Naive thymus-derived CD8-positive, alpha-beta T cell (primary cell): ENCODE measurements at places on chromosomes 6 and 20. TPM values are rescaled to one million over a fixed set of nuclear protein-coding genes. Genes with fewer than 3 reads are reported as not detected.
A peak's percentile ranks its signal among the peaks of the same experiment; 100 is the strongest.

The CST11 gene
- not detected for total RNA-seq

The DDRGK1 gene
- total RNA-seq: 55.8 TPM

The AIG1 gene
- total RNA-seq: 10.0 TPM

The RAET1G gene
- not detected for total RNA-seq

The OTOR gene
- total RNA-seq: not detected

The COQ3 gene
- 4.0 TPM for total RNA-seq

The ZNF341 gene
- 5.2 TPM for total RNA-seq

The MRPL14 gene
- total RNA-seq: 20.4 TPM

The MCCD1 gene
- total RNA-seq: not detected

DNA sequence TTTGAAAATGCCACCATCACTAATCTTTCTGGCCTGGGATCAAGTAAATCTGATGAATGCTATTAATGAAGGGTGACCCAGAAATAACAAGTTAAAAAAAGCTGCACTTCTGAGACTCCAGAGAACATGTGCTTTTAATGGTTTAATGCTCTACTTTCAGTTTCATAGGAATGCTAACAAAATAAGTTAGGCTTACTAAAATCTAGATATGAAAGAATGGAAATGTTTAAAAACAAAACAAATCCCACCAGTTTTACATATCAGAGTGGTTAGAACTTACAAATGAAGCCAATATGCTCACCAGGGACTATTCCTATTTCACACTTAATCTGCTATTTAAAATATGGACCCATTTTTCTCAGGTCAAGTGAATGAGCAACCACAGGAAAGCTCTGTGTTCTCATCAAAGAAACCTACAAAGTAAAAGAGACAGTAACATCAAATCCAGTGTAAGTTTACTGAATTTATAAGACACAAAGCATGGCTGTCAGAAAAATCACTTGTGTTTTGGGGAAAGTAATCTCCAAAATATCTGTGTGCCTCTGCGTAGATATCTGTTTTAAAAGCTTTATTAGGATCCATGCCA, 40.3 kb downstream of the FYN start:
- DNase-seq: no peak

GRCh38 chr20:33685328-33686099, 671 bp downstream of the E2F1 start:
- no peak for DNase-seq

- DNase-seq: no peak
These were observed 24.0 kb upstream of the ATRN start for GRCh38 chr20:3446779-3447178.

- DNase-seq: no peak
These were observed 348.4 kb downstream of the KIF16B start for GRCh38 chr20:16224836-16225235.

DNA sequence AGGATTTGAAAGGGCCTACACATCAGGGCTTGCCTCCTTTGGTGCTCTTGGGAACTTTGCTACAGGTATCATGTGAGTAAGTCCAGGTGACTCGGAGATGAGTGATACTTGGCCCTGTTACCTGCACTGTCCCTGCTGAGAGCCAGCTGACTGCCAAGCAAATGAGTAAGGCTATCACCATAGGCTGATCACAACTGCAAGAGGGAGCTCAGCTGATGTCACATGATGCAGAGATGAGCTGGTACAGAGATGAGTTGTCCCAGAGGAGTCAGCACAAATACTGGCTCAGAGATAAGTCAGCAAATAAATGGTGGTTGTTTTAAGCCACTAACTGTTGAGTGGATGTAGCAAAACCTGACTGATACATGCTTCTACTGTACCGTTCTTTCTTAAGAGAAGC, 41.4 kb downstream of the LAMP5 start:
- no peak for DNase-seq

GRCh38 chr20:46303176-46303956, 4.9 kb downstream of the CDH22 start:
- no peak for DNase-seq

GRCh38 chr6:113047148-113047547, 700.0 kb downstream of the RFPL4B start:
- DNase-seq: no peak

GRCh38 chr20:22924046-22924737, 110.9 kb upstream of the SSTR4 start:
- no peak for DNase-seq

- DNase-seq: no peak
These were observed 66.5 kb upstream of the ADGRG6 start for GRCh38 chr6:142235272-142235671.

DNA sequence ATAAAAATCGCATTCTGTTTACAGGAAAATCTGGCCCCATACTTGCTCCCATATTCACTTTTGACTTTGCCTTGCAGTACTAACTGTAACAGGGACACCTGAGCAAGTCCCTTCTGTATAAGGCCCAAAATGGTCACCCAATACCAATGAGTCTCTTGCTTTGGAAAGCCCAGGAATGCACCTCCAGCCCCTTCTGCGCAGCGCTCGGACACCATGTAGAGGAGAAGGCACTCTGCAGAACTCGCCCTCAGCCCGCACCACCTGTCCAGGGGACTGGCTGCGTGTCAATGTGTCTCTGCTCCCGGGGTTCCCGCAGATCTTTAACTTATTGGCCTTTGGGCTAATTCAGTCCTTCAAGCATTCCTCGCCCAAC, 746 bp upstream of the PRND start:
- DNase-seq: no peak

DNA sequence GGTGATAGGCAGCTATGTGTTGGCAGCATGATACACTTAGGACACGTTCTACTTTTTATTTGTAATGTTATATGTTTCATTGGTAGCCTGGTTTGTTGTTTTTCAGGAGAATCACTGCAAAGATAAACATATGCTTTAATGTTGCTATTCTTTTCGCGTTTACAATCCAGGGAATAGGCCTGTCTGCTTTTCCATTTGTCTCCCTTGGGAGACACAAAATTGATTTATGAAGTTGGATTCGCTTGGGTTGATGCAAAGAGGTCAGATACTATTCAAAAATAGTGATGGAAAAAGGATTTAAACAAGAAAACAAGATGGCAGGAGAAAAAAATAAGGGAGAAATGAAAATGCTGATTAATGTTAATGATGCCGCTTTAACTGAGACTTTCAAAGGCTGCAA, 179.5 kb upstream of the SOX4 start:
- DNase-seq: no peak

GRCh38 chr6:137910424-137910834, 43.4 kb downstream of the TNFAIP3 start:
- no peak for DNase-seq

DNA sequence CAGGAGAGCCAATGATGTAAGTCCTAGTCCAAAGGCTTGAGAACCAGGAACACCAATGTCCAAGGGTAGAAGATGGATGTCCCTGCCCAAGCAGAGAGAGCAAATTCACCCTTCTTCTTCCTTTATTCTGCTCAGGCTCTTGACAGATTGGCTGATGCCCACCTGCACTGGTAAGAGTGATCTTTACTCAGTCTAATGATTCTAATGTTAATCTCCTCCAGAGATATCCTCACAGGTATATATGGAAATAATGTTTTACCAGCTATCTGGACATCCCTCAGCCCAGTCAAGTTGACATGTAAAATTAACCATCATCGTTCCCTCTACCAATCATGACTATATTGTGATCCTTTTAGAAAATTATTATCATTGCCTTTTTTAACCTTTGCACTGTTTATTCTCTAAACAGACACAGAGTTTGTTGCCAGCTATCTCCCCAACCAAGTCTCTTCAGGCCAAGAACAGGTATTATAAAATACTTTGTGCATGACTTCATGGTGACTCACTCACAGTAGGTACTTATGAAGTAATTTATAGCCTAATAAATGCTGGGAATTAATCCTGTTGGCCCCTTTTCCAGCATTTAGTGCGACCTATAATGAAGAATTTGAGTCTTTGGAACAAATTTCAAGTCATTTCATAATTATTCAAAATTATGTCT, 26.2 kb upstream of the TSHZ2 start:
- no peak for DNase-seq

DNA sequence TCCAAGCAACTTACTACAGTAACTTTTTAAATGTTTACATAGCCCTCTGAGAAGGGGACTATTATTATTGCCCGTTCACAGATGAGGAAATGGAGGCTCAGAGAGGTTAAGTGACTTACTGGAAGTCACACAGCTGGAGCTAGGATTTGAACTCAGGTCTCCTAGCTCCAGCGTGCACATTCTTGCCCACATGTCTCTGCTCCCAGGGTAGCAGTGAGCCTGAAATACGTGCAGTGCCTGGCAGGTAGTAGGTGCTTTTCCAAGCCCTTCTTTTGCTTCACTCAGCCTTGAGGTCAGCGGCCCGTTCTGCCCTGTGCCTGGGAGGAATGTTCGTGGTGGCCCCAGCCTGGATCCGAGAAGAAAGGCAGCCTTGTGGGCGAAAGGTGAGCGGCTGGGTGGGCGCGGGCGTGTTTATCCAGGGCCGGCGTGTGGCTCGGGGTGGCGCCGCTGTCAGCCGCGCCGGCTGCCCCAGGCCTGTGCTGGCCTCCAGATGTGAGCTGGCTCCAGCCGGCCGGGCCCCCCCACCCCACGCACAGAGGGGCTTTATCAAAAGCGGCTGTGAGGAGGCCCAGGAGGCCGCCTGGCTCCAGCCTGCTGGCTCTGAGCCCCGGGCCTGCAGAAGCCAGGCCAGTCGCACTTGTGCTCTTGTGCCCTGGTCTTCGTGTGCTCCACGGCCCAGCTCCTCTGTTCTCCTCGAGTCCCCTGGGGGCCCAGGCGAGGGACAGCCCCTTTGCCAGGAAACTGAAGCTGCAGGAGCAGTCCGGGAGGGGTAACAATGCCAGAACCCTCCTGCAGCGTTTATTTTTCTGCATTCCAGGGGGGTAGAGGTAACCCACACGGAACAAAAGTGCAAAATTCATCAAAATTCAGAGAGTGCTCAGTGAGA, 58.1 kb downstream of the UBE2V1 start:
- no peak for DNase-seq

- DNase-seq: no peak
These were observed 10.6 kb downstream of the BFSP1 start for GRCh38 chr20:17520583-17520982.

- DNase-seq: no peak
These were observed 46.2 kb downstream of the TTI1 start for GRCh38 chr20:37986873-37987601.

GRCh38 chr6:113634352-113635163, 222.6 kb upstream of the MARCKS start:
- DNase-seq: no peak

GRCh38 chr20:774016-774659, 5.8 kb upstream of the SLC52A3 start:
- DNase-seq: no peak

- DNase-seq: peak; percentile 83
These were observed 121.7 kb upstream of the SLC2A12 start for GRCh38 chr6:134173936-134174671.

DNA sequence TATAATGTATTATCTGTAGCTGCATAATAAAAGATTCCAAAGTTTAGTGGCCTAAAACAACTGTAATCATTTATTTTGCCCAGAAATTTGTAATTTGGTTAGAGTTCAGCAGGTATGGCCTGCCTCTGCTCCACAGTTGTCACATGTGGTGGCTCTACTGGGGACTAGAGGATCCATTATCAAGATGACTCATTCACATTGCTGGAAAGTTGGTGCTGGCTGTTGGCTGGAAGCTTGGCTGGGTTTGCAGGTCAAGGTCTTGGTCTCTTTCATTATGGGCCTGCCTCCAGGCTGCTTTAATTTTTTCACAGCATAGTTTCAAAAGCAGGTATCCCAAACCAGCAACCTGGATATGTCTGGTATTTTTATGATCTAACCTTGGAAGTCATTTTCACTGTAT, 17.6 kb downstream of the TRDN start:
- DNase-seq: no peak
